ENCODE measurements at places on chromosomes 1 and 21.
A peak's percentile ranks its signal among the peaks of the same experiment; 100 is the strongest.

DNA sequence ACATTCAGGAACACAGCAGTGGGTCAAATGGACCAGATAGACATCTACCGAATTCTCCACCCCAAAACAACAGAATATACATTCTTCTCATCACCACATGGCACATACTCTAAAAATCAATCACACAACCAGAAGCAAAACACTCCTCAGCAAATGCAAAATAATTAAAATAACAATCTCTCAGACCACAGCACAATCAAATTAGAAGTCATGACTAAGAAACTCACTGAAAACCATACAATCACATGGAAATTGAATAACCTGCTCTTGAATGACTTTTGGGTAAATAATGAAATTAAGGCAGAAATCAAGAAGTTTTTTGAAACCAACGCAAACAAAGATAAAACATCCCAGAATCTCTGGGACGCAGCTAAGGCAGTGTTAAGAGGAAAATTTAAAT lies 49.2 kb downstream of the ZP4 start:
- DNase-seq = no peak

- no peak for DNase-seq
These were observed 192.8 kb downstream of the FCRL5 start for GRCh38 chr1:157359314-157360022.

DNA sequence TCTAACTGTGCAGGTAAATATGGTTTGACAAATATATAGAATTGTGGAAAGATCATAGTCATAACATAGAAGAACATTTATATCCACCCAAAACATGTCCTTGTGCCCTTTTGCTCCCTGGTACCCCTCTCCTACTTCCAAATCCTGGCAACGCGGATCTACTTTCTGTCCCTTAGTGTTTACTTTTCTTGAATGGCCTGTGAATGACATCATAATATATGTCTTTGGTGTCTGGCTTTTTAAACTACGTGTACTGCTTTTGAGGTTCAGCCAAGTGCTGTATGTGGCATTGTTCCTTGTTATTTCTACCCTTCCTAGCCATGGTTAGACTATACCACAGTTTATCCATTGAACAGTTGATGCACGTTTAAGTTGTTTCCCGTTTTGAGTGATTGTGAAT lies 155.6 kb downstream of the SDCCAG8 start:
- DNase-seq = no peak

DNA sequence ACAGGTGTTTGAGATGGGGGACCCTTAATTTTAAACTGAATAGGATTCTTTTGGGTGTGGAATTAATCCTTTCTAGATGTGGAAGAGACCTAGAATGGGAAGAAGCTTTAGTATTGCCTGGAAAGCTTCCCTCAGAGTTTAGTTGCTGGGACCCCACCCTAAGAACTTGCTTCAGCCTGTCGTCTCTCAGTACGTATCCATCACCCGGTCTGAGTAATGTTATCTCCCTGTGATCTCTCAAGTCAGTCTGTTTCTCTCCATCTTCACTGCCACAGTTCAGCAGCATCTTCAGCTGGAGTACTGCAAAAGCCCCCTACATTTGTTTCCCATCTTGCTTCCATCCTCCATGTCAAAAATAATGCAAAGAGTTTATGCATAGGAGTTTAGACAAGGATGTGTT lies 28.9 kb downstream of the CNST start:
- no peak for DNase-seq

GRCh38 chr1:175035865-175036264 lies 12.6 kb upstream of the MRPS14 start:
- DNase-seq = no peak

- no peak for DNase-seq
These were observed 9.0 kb upstream of the USF1 start for GRCh38 chr1:161054805-161055204.

- no peak for DNase-seq
These were observed 876 bp downstream of the RAB29 start for GRCh38 chr1:205774198-205775014.

DNA sequence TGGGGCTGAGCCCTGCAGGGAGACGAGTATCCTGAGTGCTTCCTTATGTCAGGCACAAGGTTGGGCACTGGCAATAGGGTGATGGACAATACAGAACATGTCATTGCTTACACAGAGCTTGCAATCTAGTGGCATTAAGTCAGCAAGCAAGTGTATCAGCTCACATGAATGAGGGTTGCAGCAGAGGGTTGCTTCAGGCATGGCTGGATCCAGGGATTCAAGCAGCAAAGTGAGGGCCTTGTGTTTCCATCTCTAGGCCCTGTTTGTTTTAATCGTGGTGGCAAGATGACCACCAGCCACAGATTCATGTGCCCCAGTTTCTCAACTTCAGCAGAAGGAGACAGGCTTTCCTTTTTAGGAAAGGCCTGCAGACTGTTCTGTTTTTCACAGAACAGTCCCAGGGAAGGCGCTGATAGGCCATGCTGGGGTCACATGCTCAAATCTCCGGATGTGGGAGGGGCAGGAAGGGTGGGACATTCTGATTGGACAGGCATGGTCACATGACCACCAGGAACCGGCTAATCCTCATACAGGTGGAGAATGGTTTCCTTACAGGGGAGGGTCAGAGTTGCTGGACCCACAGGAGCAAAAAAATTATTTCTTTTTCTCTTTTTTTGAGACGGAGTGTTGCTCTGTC lies 14.4 kb downstream of the PLOD1 start:
- DNase-seq = no peak

DNA sequence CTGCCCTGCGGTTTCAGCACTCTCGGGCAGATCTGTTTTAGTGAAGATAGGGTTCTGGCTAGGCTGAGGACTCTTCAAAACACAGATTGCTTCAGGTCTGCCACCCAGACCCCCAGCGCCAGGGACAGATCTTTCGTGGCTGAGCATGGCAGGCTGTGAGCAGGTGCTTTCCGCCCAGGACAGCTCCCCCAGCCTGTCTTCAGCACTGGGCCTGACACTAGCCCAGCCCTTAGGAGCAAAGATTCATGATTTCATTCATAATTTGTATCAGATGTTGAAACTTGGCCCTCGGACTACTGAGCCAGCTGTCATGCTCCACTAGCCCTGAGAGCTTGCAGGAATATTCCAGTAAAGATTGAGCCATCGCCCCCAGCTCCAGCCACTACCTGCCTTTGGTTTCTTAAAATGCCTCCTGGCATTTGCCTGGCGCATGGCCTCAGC lies 5.9 kb downstream of the ADPRS start:
- no peak for DNase-seq

GRCh38 chr1:204359474-204360255 lies at the start of gene PLEKHA6:
PLEKHA6 (minus strand) TSS chr1:204359929; CDS start chr1:204273727, 86,202 bp downstream.
- peak; percentile 85 for DNase-seq

GRCh38 chr1:194353121-194353520 lies 1166.7 kb upstream of the B3GALT2 start:
- no peak for DNase-seq

GRCh38 chr1:170351366-170351946 lies 180.5 kb upstream of the GORAB start:
- no peak for DNase-seq

DNA sequence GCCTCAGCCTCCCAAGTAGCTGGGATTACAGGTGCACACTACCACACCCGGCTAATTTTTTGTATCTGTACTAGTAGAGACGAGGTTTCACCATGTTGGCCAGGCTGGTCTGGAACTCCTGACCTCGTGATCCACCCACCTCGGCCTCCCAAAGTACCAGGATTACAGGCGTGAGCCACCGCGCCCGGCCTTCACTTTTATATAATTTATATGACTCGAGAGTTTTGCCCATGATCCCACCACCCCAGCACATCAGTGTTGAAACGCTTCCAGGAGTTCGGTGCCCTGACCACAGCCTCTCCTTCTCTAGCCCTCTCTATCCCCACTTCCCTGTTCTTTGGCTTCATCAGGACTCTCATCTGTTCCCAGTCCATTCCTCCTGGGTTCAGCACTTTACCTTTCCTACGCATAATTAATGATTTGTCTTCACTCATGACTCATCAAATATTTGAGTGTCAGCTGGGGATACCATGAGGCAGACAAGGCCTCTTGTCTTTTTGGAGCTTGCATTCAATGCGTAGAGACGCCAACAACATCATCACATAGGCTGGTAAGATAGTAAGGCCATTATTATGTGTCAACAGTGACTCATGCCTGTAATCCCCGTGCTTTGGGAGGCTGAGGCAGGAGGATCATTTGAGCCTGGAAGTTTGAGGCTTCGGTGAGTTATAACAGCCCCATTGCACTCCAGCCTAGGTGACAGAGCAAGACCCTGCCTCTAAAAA lies 1.4 kb downstream of the PMF1 start:
- DNase-seq = no peak

- DNase-seq = no peak
These were observed 628.0 kb downstream of the SMYD3 start for GRCh38 chr1:245879091-245879490.

DNA sequence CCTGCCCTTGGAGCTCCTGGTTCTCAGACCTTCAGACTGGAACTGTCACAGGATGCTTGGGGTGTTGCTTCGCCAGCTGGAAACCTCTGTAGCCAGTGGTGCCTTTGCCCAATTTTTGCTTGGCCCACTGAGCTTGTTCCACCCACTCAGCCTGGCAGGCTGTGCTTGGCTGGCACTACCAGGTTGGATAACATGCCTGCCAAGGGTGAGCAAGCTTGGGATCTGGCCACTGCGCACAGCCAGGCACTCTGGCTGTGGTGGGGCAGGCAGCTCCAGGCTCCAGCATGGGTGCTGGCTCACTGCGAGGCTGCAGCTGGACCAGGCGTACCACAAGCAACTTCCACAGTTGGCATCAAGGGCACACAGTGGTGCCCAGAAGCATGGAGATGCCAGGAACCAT lies 967.8 kb upstream of the NCAM2 start:
- no peak for DNase-seq

DNA sequence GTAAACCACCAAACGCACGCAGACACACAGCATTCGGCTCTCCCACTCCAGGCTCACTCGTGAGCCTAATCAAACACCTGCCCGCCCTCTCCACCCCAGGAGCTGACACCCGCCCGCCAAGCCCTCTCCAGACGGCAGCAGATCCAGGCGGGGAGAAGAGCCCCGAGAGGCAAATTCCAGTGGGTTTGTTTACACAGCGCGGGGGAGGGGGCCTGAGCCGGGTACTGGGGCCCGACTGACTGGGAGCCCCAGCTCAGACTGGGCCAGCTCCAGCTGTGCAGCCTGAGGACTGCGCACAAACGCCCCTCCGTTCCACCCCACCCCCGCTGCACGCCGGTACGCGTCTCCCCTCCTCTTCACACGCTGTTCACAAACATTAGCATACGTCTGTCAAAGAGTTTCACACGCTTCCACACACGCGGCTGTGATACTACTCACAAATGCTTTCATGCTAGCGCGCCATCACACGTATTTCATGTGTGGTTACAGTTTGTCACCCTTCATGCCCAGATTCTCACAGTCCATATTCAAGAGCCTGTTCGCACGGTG lies 1.0 kb upstream of the EFNA1 start:
- DNase-seq = peak; percentile 78

- no peak for DNase-seq
These were observed 2.0 kb downstream of the COL24A1 start for GRCh38 chr1:86154571-86155050.

- DNase-seq = no peak
These were observed 23.8 kb upstream of the ZNF281 start for GRCh38 chr1:200433586-200433985.

DNA sequence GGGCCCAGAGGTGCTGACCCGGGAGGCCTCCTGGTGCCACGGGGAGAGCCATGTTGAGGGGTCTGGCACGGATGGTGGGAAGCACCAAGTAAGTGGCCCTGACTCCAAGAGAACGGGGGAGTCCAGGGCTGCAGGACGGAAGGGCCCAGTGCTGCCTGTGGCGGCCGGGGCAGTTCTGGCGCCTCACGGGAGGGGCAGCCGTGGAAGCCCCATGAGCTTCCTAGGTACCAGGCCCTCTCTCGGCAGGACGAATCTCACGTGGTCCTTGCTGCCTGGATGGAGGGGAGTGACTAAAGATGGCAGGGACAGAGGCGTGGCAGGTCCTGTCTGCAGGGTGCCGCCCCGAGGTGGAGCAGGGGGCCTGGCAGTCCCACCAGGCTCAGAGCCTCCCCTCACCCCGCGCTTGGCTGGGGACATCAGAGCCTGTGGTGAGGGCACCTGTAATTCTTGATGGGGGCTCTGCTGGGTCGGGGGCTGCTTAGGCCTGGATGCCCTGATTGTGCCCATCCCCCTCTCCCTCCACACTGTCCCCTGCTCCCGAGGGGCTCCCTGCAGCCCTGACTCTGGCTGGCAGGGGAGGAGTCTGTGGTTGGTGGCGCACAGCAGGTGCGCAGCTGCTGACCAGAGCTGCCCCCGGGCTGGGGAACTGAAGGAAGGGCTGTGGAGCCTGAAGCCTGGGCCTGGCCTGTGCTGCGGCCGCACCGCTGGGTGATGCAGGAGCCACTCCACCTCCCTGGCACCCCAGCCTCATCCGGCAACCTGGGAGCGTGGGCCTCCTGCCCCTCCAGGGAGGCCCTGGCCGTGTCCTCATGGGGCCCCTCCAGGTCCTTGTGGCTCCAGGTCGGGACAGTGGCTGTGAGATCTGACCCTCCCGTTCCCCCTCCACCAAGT lies 31.4 kb downstream of the POFUT2 start:
- no peak for DNase-seq

Data from hippocampal formation (tissue), 2 donors.